ENCODE measurements at places on chromosomes 13 and 19.

- DNase-seq = no peak
Observed at GRCh38 chr13:73607489-73608156, 526.6 kb downstream of the KLF12 start.

GRCh38 chr13:63843766-63844699, 2428.4 kb upstream of the PCDH20 start:
- no peak for DNase-seq

DNA sequence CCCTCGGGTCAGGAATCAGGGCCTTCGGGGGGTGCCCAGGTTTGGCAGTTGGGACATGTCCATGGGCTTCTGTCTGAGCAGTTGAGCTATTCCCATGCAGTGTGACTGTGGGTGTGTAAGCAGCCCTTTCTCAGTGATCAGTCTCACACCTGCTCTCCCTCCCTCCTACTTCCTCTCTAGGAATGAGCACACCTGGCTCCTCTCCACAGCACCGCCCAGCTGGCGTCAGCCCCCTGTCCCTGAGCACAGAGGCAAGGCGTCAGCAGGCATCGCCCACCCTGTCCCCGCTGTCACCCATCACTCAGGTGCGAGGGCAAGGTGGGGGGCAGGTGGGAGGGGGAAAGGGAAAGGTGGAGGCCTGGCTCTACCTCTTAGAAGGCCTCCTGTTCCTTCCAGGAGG, 25.9 kb downstream of the COMP start:
- no peak for DNase-seq

- DNase-seq = no peak
Observed at GRCh38 chr13:51152701-51153100, 41.6 kb upstream of the C13orf42 start.

- DNase-seq = no peak
Observed at GRCh38 chr13:92994056-92994455, 232.6 kb upstream of the GPC6 start.

GRCh38 chr19:13077240-13077639, 25.4 kb downstream of the LYL1 start:
- no peak for DNase-seq

DNA sequence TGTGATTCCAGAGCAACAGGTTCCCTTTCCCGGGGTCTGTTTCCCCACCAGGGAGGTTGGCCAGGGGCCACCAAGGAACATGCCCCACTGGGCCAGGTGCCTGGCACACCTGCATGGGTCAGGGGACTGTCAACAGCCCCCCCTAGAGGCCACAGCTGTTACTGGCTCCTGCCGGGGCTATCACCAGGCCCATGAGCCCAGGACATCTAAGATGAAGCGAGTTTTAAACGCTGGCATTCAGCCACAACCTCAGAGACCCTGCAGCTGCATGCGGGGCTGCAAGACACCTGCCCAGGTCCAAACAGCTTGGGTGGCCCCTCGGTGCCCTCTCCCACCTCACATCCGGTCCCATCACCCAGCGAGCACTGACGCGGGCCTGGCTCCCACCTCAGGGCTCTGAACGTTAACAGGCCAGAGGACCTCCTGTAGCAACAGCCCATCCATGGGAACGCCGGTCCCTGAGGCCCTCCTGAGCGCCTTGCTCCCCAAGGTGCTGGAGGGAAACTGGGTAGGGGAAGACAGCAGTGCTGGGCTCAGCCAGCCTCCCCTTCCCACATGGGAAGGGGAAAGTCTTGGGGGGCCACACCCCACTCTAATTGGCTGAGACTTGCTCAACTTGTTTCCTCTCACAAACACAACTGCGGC, 12.0 kb downstream of the KHSRP start:
- no peak for DNase-seq

- no peak for DNase-seq
Observed at GRCh38 chr19:18790566-18791314, at the start of gene COMP. Gene COMP, minus strand, starts transcription at chr19:18791305. Its CDS starts 36 bp downstream, at chr19:18791269.

- no peak for DNase-seq
Observed at GRCh38 chr13:100875392-100876043, 200.9 kb upstream of the TMTC4 start.

- DNase-seq = no peak
Observed at GRCh38 chr13:28743020-28743419, 24.2 kb upstream of the SLC46A3 start.

DNA sequence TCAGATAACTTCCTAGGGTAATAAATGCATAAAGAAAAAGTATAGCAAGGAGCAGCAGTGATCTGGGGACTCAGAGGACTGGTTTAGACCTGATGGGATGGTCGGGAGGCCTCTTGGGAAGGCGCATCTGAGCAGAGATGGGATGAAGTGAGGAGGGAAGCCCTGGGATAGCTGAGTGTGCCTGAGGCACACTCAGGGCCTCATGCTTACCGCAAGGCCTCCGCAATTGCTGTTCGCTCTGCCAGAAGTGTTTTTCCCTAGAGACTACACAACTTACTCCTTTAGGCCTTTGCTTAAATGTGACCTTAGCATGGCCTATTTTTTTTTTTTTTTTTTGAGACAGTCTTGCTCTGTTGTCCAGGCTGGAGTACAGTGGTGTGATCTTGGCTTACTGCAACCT, 4.1 kb upstream of the DLL3 start:
- DNase-seq = no peak
